ENCODE measurements at places on chromosomes 6 and 20.
A peak's percentile ranks its signal among the peaks of the same experiment; 100 is the strongest.

DNA sequence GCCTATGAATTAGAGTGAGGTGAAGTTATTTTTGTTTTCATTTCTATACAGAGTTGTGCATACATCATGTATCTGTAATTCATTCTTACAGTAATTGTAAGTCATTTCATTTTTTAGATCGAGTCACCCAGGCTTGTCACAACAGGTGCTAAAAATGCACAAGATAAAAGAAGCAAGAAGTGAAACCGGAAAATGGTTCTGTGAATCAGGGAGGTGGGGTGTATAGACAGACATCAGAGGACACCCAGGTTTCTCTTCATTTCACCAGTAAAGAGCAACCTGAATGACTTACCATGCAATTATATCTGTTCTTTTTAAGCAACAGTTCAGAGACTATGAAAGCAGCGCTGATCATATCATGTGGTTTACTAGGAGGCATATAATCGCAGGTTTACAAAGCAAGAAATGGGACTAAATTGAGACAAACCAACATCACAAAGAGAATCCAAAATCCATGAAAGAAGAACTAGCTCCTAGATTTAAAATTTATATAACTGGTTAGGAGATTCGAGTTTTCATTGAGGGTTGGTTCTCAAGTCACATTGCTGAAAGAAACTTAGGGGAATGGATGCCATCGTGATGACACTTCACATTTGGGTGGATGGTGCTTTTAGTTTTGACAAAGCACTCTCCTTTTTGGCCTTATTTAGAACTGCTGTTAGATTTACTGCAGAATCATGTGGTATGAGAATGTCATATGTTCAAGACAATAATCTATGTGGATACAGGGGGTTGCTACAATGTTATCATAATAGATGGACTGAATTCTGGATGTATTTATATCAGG, 27.9 kb upstream of the TBC1D7 start:
- peak; percentile 33 for DNase-seq

DNA sequence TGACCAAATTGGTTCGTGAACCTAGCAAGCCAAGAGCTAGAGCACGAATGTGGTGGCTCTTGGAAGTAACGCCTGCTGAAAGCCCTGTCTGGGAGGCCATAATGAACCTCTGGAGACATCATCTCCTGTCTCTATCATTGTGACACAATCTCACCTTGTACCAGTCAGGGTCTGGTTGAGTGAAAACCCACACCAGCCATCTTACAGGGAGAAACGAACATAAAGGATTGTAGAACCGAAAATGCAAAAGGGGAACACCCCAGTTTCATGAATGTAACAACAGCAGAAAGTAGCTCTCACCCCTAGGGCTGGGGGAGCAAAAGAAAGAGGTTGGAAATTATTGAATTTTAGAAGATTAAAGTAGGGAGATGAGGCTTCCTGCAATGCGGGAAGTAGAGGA, 50.9 kb upstream of the TAB2 start:
- no peak for DNase-seq

GRCh38 chr6:161265975-161266374, 7.9 kb downstream of the AGPAT4 start:
- no peak for DNase-seq

DNA sequence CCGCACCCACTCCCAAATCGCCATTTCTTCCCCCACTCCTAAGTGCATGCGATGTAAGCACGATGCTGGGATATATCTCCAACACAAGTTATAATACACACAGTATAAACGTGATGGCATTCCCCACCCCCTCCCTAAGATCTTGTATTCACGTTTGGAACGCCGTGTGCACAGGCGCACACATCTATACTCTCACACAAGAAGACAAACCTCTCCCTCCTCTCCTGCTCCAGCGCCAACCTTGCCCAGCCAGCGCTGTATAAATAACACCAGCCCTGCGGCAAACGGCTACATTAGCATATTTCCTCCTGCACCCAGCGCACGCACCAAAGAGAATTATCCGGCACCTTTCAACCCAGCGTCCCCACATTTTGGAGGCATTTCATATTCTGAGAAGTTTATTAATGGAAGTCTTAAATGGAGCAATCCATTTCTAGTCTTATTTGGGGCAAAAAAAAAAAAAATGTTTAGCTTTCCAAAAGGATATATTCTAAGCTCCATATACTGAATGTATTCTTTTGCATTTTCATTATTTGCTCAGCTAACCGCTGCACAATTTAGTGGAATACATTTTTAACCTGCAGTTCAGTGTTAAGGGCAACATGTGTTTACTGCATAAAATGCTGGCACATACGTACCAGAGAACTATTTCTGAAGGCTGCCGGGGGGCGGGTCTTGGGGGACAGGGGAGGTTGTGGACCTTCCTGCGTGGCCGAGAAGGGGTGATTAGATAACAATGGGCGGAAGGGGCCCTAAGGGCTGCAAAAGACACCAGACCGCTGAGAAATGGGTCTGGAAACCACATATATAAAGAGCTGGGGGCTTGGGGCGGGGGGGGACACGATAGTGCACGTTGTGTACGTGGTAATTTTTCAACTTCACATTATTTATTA, 1.1 kb upstream of the SLC22A23 start:
- no peak for DNase-seq

DNA sequence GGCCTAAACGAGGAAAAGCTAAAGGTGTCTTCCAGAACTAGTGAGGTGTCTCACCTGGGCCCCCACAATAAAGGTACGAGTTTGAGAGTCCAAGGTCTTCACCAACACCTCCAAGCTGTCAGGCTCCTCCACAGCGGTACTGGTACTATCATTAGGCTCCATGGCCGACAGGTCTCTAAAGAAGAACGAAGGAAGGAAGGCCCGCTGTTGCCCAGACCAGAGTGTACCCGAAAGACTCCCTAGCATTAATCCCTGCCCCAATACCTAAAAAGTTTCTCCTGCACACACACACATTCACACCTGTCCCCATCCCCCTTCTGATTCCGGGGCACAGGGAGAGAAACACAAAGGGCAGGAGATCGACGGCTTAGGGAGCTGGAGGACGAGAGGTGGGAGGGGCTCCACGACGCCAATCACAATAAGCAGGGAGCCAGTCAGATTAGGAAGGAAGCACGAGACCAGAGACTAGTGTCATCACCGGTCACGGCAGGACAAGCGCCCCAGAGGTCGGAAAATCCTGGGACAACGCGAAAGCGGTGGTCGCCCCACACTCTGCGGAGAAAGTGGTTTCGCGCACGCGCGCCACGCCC, 764 bp downstream of the BAG6 start:
- DNase-seq, result peak; percentile 73

DNA sequence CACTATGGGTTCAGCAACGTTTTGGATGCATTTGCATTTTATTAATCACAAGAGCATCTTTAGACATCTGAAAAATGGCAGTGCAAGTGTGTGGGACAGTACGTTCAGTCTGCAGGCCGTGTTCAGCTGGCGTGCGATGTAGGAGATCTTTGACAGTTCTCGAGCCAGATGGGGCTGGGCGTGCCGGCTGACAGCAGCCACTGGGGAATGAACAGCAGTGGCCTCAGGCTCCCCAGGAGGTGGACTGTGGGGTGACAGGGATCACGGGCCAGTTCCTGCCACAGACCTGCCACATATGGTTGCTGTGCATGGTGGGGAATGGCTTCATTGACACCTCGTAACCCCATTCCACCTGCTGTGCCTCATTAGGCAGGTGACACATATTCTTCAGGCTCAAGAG, 16.4 kb upstream of the MLN start:
- DNase-seq, result no peak

DNA sequence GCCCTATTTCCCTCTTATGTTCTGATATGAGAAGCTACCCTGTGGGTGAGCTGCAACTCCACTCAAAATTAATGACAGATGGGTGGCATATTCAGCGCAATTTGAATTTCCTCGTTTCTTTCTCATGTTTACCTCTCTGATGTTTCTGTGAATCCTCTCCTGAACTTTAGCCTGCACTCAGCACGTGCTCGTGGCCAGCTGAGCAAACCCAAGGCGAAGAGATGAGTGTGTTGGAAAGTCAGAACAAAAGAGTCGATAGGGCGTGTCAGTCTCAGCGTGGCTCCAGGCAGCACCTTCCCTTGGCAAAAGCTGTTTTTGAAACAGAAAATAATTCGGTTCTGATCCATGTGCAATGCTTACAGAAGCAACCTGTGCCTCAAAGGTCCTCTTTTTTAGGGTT, 226.1 kb upstream of the GMDS start:
- no peak for DNase-seq

GRCh38 chr6:134898575-134898974, 51.3 kb downstream of the ALDH8A1 start:
- DNase-seq, result no peak

DNA sequence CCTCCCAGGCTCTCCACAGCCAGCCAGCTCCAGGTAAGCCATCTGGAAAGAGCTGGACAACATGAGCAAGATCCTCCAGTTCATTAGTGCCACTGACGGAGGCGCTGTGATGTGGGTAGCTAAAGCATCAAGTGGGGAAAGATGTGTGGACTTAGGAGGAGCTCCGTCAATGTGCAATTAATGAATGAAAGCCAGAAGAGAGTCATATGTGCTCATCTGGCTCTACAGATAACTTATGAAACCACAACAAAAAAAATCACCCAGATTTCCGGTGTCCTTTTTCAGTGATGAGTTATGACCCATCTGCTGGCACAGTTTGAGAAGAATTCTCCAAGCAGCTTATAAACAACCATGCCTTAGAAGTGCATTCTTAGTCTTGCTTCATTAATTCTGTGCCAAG, 311.7 kb upstream of the PLCB4 start:
- DNase-seq, result peak; percentile 89

GRCh38 chr6:148973538-148974208, 226.8 kb downstream of the UST start:
- DNase-seq, result peak; percentile 45

DNA sequence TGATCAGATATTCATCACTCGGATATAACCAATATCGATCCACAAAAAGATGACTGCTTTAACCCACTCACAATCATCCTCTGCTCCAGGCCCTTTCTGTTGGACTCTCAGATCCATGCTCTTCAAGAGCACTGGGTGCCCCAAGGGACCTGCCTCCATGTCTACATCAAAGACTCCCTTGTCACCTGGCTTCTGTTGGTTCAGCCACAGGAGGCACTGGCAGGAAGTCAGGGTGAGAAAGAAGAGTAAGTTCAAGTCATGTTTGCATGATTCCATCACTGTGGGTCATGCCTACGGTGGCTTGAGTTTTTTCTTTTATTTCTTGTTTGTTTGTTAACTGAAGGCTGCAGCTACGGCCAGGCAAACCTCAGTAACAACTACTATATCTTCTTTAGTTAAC, 243.3 kb downstream of the ADGRG6 start:
- no peak for DNase-seq

DNA sequence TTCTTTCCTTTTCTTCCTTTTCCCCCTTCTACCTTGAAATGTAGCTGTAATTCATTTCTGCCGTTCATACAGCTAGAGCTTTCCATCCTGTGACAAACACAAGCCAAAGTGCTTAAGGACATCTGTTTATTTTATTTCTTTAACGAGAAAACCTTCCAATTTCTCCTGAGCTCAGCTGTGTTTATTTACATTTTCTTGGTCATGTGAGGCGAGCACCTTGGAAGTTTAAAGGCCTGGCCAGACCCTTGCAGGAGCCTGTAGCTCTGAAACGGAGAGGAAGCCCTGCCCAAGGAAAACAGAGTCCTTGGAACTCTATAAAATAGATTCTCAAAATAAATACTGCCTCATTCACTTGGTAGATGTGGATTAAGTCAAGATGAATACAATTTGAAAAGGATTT, 223.1 kb downstream of the EYA2 start:
- DNase-seq, result no peak

- no peak for DNase-seq
Observed at GRCh38 chr6:150266963-150267685, 101.7 kb upstream of the IYD start.

DNA sequence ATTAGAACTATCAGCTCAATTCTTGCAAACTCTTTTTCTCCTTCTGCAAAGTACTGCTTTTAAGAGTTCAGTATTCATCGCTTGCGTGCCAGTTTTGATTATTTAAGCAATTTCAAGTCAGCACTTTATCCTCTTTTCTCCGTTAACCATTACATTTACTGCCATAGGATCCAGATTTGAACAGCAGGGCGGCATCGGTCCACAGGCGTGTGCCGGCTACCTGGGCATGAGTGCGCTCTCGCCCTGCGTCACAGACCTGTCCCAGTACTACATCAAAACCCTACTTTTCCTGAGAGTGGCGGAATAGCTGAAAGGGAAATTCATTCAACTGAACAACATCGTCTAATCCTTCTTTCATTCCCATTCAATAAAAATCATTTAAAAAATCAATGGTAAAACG, 53.4 kb downstream of the MYLK4 start:
- DNase-seq, result no peak

DNA sequence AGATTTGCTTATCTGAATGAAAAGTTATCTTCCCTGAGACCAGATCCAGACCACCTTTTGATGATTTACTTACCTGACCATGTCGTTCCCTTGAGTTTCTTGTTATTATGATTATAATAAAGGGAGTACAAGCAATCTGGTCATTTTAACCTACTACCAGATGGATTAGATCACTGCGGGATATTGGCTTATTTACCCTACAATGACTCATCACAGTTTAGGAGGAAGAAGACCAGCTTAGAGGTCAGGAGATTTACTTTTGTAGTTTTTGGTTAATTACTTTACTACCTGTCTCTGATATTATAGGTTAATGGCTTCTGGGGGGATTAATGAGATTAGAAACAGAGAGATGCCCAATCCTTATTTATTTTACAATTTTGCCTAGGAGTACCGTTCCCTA, 10.7 kb downstream of the PKIB start:
- DNase-seq, result no peak

GRCh38 chr6:131641554-131641953, 4.5 kb downstream of the ENPP3 start:
- no peak for DNase-seq

- DNase-seq, result no peak
Observed at GRCh38 chr6:143928853-143929252, 64.6 kb downstream of the ZC2HC1B start.

- peak; percentile 71 for DNase-seq
Observed at GRCh38 chr6:44630125-44631028, 242.9 kb downstream of the CDC5L start.

- DNase-seq, result no peak
Observed at GRCh38 chr6:52136934-52137467, 49.2 kb upstream of the IL17A start.

DNA sequence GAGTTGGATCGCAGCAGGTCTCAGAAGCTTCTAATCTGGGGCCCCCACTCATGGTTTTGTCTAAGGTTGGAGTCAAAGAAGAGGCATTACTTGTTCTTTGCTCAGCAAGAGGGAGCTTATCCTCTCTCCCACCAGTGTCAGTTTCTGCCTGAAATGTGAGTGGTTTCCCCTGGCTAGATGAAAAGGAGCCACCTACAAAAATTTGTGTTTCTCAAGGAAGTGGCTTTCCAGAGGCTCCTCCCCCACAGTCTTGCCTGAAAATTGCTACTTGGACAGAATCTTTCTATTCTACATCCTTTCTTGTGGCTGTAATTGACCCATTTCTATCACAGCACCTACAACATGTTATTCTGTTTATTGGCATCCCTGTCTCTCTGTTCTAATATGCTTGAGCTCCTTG, 37.9 kb downstream of the SCML4 start:
- DNase-seq, result no peak

DNA sequence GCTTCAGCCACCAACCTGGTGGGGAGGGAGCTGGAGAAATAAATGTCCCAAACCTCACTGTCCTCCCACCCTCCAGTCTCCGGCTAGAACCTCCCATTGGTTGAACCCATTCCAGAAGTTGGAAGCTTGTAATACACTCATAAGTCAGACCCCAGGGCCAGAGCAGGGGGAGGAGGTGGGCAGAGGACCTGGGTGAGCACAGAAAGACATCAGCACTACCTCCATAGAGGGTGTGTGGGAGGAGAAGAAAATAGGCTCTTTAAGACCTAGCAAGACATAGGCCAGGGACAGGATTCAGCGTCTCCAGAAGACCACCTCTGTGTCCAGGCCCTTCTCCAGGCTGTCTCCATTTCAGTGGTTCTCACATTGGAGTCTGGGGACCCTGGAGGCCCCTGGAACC, 73.3 kb upstream of the TOP1 start:
- no peak for DNase-seq

Measured in fibroblast of skin of right biceps (primary cell).